ENCODE measurements at places on chromosomes 11 and 22.

DNA sequence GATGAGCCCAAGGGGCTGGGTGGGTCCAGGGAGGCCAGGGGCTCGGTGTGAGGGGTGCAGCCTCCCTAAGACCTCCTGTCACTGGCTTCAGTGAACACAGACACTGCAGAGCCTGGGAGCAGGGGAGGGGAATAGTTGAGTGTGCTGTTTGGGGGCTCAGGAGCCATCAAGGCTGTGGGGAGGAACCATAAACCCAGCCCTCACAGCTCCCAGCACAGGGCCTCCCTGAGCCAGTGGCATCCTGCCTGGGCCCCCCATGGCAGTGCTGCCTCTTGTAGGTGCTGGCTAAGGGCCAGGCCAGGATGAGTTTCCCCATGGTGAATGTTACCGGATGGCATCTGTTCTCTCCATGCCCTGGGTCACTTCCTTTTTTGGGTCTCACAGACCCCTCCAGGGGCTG lies 25.5 kb downstream of the KCNJ5 start:
- no peak for DNase-seq

GRCh38 chr11:124897674-124898262 lies at the start of gene ROBO4:
Gene ROBO4 (minus strand): TSS chr11:124897865. CDS start chr11:124897795, 70 bp downstream.
- DNase-seq: no peak

DNA sequence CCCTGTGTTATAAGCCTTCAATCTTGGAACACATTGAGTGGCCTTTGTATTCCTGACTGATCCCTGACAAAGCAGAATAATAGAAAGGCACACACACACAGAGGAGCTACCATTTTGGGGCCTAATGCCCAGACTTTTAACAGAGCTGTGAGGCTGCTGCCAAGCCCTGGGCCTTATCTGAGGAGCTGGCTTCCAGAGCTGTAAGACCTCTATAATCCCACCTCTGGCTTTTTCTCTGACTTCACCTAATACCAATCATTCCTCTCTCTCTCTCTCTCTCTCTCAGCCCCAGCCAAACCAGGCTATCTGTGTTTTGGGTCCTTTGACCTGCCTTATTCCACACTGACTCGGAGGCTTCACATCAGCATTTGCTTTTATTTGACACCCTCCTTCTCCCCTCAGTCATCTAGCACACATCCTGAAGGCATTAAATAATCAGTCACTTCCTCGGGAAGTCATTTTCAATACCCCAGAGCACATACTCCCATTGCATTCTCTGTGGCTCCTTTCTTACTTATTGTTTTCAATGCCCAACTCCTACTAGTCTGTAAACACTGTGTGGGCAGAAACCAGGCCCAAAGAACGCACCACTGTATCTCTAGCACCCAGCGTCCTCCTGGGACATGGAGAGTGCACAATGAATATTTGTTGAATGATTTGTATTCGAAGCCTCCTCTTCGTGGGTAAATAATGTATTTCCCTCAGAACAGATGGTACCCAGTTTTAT lies 21.2 kb upstream of the TRIM44 start:
- DNase-seq: peak; percentile 7

DNA sequence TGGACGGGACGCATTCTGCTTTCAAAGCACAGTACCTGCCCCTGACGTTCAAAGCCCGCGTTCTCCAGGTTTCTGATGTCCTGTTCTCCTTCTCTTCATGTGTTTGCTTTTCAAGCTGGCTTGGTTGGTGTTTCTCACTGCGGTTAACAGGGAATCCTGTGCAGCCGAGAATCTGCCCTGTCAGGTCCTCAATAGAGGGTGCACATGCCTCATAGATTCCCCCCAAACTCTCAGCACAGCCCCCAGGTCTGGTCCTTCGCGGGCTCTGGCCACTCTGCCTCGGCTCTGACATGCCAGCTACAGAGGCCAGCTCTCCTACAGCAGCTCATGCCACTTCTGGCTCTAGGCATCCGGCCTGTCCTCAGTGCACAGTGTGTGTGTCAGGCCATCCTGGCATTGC lies 1343.8 kb downstream of the TBC1D22A start:
- no peak for DNase-seq

DNA sequence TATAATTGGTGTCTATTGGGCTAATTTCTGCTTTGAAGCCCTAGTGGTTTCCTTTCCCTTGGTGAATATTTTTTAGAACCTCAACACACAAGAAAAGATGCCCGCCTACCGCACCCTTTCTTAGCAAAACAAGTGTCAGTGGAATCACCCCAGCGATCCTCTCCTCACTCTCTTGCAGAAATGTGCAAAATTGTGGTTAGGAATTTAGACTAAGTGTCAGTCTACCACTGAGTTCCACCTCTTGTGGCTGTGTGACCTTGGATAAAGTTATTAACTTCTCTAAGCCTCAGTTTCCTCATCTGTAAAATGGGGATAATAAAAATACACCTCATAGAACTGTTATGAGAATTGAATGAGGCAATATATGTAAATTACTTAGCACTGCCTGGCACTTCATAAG lies 5.3 kb upstream of the JAML start:
- no peak for DNase-seq

DNA sequence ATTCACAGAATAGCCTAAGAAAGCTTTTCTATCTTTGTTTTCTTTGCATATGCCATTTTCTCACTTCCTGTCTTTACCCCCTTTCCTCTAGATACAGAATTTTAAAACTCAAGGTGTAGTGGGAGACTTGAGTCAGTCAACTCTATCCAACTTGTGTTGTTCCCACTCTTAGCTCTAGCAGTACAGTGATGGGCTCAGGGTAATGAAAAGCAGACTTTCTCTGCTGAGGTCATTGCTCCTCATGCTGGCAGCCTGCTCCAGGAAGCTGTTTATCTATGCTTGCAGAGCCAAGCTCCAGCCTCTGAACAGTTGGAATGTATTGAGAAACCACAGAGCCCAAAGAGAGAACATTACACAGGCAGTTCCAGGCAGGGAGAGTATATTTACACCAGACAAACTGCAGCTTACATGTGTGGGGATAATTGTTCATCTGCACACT lies 68.1 kb downstream of the CSTPP1 start:
- peak; percentile 88 for DNase-seq

DNA sequence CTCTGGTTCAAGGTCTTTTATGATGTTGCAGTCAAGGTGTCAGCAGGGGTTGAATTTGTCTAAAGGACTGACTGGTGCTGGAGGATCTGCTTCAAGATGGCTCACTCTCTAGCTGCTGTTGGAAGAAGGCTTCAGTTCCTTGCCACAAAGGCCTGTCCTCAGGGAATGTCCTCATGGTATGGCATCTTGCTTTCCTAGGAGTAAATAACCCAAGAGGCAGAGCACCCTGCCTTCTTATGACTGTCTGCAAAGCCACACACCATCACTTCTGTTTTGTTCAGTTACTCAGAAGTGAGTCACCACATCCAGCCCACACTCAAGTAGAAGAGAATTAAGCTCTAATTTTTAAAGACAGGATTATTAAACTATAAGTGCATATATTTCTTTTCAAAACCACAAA lies 45.2 kb downstream of the PLAAT5 start:
- no peak for DNase-seq

- no peak for DNase-seq
Observed at GRCh38 chr11:12169822-12170221, 59.4 kb downstream of the MICAL2 start.

DNA sequence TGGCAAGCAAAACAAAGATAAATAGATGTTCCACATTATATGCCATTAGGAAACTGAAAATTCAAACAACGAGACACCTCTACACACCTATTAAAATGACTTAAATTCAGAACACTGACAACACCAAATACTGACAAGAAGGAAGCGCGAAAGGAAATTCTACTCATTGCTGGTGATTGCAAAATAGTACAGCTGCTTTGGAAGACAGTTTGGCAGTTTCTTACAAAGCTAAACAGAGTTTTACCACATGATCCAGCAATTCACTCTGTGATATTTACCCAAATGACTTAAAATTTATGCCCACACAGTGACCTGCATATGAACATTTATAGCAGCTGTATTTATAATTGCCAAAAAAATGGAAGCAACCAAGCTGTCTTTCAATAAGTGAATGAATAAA lies 232.6 kb downstream of the CASP12 start:
- no peak for DNase-seq

GRCh38 chr11:28108958-28109357 lies 770 bp downstream of the METTL15 start:
- no peak for DNase-seq

DNA sequence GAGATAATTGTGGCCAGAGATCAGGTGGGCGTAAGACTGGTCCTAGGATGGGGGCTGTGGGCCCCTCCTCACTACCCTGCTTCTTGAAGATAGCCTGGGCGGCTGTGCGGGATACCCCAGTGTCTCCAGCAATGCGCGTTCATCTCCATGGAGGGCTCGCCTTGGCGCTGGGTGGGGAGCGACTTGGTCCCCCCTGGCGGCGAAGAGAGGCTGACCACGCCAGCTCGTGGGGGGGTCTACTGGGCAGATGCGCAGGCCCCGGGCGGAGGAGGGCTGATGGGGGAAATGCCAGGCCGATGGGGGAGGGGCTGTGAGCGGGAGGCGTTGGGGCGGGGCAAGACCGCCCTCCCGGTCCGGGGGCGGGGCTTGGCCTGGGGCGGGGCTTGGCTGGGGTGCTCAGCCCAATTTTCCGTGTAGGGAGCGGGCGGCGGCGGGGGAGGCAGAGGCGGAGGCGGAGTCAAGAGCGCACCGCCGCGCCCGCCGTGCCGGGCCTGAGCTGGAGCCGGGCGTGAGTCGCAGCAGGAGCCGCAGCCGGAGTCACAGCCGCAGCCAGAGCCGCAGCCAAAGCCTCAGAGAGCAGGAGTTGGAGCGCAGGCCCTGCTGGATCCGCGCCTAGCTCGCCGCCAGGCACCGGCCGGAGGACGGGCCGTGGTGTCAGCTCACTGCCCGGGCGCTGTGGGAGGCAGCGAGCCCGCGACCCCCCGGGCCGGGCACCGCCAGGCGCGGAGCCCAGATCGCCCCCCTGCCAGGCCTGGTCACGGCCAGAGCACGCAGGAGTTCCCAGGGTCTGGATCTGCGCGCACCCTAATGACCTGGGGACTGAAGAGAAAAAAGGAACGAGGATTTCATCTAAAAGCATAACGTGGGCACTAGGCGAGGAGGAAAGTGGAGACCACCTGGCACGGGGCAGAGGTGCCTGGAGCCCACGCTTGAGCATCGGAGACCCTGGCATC lies at the start of gene SLC35E4:
SLC35E4 (plus strand) TSS at position 509 of the 953 bp plus-strand sequence. CDS start 670 bp downstream, outside the sequence.
- DNase-seq: peak; percentile 95

DNA sequence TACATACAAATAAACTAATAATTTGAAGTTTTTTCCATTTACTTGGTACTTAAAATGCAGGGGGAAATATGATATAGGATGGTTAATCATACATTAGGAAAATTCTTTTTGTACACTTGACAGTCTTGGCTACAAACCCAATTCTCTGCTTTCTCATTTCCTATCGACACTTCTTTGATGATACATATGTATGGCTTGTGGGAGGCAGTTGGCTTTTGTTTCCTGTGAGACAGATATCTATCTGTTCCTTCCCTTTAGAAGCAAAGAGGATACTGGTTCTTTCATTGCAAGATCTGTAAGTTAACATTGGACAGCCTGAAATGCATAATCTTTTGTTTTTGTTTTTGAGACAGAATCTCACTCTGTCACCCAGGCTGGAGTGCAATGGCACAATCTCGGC lies 47.9 kb upstream of the ADORA2A start:
- no peak for DNase-seq

DNA sequence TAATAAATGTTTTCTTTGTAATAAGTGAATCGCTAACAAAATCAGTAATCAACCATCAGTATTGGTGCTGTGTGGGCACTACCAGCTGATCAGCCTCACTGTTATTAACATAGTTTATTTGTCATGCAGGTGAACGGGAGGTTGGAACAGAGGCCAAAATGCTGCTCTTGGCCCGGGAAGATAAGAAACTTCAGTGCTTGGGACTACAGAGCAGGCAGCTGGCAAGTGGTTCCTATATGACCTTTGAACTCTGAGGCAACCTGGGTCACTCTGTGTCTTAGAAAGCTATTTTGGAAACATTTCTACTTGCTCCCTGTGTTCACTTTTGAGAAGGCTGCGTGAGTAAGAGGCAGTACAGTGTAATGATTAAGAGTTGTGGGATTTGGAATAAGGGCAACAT lies 36.5 kb upstream of the DNAJB13 start:
- DNase-seq: no peak

DNA sequence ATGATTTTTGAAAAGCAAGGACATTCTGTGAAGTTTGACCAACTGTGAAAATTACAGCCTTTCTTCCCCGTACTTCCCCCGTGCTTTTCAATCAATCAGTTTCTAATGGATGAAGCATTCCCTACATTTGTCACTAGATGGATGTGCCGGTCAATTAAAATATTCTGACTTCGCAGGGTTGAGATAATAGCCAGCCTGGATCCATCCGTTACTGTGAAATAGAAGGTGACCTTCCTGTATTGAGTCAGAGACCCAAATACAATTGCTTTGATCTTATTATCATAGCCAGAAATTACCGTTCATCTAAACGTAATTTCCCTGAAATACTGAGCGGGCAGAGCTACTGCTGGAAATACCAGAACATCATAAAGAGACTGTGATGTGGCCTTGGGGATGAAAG lies 21.1 kb upstream of the PARVB start:
- DNase-seq: no peak

DNA sequence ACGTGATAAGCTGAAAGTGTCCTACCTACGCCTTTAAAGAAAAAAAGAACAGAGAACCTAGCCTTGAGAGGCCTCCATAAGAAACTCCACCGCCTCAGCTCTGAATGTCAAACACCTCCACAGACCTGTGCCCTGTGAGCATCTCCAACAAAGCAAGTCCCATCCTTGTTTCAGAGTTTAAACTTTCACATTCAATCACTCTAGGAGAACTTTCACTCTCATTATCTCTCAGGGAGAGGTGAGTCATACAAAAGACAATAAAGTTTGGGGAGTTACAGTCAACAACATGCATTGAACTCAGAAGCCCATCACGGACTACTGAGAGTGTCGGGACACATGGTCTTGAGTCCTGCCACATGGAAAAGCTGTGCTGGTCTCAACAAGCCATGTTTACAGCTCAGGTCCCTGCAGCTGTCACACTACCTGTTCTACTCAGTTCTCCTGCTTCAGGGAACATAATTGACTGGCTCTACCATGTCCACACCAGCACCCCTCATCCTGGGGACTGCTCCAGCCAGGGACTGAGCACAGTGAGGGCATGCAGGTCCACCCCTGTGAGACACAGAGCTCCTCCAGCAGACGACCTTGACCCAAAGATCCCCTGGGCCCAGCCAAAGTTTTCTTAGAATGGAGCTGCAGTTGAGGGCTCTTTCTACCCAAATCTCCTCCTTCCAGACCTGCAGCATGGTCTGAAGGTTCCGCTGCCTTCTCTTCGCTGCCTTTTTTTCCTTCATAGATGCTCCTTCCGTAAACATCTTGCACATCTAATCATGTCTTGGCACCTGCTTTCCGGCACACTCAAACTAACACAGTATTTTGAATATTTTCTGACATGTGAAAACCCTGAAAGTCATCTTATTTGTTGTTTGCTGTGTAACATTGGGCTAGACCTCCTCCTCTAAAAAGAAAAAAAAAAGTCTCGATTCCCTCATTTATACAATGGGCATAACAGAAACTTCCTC lies 114.9 kb downstream of the ETS1 start:
- no peak for DNase-seq

GRCh38 chr11:32575070-32575469 lies 8.6 kb upstream of the EIF3M start:
- DNase-seq: no peak

GRCh38 chr11:115377882-115378296 lies 126.3 kb downstream of the CADM1 start:
- no peak for DNase-seq

GRCh38 chr22:39486951-39487825 lies 14.9 kb upstream of the MIEF1 start:
- no peak for DNase-seq

Measured in globus pallidus (tissue), 1 donor.